ENCODE measurements at places on chromosomes 13 and 19.

DNA sequence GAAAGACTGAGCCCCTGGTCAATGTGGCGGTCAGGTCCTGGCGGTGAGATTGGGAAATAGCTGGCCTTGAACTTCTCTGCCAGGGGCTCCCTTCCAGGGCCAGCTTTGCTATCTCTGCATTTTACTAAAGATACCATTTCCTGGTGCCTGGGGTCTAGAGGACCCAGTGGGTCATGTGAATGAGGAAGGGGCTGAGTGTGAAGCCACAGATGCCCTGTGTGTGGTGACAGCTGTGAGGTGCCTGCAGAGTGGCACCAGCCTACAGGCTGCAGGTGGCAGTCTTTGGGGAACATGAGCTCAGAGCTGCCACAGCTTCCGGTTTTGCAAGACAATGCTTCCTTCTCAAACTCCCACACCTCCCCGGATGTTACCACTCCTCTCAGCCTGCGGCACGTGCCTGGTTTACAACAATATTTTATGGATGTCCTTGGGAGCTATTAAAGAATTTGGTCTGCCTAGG, 5.2 kb upstream of the MLNR start:
- no peak for DNase-seq

DNA sequence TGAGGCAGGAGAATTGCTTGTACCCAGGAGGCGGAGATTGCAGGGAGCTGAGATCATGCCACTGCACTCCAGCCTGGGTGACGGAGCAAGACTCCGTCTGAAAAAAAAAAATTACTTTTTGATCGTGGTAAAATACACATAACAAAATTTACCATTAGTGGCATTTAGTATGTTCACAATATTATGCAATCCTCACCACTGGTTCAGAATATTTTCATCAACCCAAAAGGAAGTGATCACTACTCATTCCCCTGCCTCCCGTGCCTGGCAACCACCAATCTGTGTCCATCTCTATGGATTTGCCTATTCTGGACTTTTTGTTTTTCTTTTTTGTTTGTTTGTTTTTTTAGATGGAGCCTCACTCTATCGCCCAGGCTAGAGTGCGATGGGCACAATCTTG, 1.2 kb upstream of the PALM3 start:
- no peak for DNase-seq

GRCh38 chr13:100203696-100204367, 114.9 kb downstream of the PCCA start:
- DNase-seq = no peak

DNA sequence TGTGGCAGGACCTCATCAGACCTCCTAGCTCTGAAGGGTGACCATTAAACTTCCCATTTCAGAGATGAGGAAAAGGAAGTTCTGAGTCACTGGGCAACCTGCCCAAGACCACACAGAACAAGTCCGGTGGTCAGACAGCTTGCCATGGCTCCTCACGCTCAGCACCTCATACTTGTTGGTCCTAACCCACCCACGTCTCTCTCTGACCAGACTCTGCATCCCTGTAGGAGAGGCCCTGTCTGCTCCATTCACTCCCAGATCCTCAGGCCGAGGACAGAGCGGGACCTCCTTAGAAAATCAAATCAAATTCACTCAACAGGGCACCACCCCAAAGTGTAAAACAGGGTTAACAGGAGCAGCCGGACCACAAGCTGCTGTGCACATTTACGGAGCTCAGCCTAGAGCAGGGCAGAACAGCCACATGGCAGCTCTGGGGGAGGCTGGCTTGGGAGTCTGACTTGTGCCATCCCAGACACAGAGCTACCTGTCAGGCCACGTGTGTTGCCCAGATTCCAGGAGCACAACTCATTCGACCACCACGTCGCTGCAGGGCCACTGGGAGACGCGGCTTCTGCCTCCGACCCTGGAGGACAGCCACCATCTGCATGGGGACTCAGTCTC, 1.7 kb downstream of the MIER2 start:
- DNase-seq = no peak

- DNase-seq = no peak
Observed at GRCh38 chr19:18286973-18287635, 5.7 kb upstream of the JUND start.

DNA sequence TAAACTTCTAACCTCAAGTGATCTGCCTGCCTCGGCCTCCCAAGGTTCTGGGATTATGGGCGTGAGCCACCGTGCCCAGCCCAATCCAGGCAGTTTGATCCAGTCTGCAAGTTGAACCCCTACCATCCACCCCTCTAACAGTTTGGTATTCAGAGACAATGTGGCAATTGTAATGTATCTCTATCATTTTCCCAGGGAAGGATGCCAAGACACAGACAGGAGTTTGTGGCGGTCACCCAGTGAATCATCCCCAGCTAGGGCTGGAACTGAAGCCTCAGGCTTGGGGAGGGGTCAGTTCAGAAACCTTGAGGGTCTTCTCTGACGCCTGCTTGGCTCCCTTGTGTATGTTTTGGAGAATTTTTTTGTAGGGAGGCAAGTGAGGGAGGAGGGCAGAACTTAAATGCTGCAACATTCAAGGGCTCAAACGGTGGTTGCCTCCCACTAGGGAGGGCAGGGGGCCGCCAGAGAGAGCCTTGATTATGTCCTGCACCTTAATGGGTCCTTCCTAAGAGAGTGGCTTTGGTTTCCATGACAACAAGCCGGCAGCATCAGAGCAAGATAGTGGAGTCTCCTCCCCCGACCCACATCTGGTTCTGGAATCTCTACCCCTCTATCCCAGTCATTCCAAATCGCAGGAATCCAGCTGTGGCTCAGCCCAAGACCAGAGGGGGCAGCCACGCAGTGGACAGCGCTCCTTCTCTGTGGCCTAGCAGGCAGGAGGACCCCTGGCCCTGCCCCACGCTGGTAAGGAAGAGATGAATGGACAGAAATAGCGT, 14.9 kb upstream of the FEM1A start:
- DNase-seq = no peak

DNA sequence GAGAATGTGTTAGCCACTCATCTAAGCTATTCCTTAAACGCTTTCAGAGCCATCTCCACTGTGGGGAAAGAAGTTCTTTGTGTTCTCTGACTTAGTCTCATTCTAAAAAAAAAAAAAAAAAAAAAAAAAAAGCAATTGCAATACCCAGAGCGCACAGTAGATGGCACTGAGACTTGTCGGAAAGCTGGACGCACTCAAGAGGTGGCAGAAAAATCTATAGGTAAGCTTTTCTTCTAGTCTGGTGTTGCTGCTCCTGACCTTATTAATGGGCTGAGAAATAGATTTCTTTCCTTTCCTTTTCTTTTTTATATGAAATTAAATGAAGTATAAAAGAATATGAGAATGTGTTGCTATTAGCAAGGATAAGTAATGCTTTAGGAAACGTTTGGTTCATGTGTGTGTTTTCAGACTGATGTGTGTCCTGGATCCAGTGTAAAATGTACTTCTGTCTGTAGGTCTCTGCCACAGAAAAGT, 4.7 kb upstream of the GJB2 start:
- DNase-seq = peak; percentile 70

- no peak for DNase-seq
Observed at GRCh38 chr19:19229701-19230100, 17.9 kb downstream of the NCAN start.

GRCh38 chr13:40063703-40064102, 408.2 kb downstream of the COG6 start:
- DNase-seq = peak; percentile 79

DNA sequence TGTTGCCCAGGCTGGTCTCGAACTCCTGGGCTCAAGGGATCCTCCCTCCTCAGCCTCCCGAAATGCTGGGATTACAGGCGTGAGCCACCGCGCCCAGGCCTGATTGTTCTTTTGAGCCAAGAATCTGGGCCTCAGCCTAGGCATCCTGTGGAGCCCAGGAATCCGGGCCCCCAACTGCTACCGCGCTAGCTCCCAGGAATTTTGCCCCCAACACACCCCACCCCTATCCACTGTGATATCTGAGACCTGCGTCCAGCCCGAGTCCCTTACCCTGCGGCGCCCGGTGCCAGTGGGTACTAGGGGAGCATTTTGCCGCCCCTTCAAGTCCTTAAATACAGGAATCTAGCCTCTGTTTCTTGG, 838 bp upstream of the MYADM start:
- DNase-seq = no peak

GRCh38 chr13:75303263-75303662, 178.7 kb downstream of the TBC1D4 start:
- DNase-seq = peak; percentile 23

DNA sequence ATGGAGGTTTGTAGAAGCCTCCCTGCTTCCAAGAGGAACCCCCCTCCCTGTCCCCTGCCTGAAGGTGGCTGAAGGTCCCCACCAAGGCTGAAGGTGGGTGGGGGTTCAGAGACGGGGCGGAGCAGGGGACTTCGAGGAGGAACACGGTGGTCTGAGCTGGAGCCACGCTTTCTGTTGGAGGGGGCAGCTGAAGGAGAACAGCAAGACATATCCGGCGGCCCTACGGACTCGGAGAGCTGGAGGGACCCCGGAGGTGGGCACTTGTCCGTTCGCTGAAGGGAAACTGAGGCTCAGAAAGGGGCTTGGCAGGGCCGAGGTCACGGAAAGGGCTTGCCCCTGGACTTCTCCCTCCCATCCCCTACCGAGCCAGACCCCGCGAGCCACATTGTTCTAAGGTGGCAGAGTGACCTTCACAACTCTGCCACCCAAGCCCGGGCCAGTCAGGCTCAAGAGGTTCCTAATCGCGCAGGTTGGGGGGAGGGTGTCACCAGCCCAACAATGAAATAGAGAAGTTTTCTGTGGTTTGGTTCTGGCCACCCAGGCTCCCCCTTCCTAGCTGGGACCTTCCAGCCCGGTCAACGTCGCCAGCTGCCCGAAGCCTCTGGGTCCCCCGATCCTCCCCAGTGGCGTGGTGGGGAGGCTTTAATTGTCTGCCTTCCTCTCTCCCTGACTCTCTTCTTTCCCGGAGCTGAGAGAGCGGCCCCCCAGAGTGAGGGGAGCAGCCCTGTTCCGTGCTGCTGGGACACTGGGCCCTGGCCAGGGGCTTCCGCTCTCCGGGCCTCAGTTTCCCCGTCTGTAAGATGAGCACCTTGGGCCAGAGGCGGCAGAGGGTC, 15.5 kb upstream of the KCNN1 start:
- DNase-seq = peak; percentile 72

DNA sequence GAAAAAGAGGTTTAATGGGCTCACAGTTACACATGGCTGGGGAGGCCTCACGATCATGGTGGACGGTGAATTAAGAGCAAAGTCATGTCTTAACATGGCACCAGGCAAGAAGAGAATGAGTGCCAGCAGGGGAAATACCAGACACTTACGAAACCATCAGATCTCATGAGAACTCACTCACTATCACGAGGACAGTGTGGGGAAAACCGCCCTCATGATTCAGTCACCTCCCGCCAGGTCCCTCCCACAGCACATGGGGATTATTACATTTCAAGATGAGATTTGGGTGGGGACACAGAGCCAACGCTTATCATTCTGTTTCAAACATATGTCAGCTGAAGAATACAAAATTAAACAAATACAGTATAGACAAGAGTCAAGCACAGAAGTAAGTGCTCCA, 165.1 kb downstream of the PCCA start:
- DNase-seq = no peak

GRCh38 chr19:6459262-6460098, at the start of gene SLC25A23:
Gene SLC25A23 (minus strand): TSS chr19:6459792. CDS start chr19:6459628, 164 bp downstream.
- DNase-seq = peak; percentile 73

DNA sequence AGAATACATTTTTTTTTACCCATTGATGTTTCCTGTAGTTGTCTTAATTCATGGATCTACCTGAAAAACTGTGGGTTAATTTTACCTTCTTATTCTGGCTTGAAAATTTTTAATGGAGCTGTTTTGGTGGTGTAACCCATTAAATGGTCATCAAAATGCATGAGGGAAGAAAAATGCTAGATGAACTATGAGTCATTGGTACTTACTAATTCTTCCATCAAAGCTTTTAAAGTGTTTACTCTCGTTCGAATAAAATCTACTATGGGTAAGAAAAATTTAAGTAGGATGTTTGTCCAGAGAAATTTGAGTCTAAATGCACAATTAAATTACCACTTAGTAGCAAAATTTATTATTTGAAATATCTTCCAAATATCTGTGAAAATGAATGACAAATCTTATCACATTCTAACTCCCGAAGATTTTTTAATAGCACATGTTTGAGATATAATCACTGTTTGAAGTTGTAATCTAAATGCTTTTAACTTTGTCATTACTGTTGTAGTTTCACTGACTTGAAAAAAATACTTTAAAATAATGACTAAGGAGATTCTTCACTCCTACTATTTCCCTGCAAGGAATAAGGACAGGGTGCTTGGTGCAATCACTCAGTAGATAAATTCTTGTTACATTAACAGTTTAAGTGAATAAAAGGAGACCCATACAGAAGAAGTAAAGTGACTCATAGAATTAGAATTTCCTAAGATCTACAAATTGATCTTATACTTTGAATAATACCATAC, 437.7 kb downstream of the IRS2 start:
- no peak for DNase-seq

- DNase-seq = no peak
Observed at GRCh38 chr13:26837102-26837501, 76.5 kb upstream of the GPR12 start.

DNA sequence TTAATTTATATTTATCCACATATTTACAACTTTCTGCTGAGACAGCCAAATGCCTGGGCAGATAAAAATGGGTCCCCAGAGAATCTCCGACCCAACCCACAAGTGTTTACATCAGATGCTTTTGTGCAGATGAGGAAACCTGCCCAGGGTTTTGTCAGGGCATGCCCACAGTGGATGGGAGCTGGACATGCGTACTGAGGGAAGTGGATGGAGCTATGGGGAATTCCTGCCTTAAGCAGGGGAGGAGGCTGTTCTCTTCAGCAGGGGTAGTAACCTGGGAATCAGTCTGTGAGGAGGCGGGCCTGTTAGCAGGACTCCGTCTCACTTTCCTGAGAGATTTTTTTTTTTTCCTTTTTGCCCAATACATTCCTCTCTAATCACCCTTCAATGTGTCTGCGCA, 122.9 kb downstream of the RFC3 start:
- DNase-seq = no peak

DNA sequence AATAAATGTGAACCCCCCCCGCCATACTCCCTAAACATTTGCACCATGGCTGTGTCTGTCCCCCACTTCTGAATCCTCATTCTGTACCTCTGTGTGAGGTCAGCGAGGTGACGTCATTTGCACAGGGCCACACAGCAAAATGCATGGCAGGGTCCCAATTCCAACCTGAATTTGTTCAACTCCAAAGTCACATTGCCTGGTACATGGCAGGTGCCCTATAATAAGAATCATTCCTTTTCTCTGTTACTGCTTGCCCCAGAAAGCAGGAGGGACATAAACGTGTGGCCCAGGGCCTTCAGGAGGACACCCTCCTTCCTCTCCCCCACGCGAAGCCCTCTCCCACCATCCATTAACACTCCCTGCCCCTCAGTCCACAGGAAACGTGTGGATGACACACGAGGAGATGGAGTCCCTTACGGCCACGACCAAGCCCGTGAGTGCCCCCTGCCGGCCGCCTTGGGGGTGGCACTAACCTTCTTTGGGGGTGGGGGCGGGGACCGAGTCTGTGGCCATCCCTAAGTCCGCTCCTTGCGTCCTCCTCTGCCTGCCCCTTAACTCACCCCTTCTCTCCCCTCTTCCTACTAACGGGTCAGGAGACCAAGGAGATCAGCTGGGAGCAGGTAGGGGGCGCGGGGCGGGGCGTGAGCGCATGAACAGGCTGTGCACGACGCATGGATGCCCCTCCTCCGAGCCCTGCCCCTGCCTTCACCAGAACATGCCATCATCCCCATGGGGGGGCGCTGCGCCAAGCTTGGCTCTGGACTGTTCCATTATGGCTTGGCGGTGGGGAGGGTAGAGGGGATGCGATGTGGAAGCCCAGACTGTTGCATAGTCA, 9.4 kb downstream of the HRC start:
- peak; percentile 87 for DNase-seq

All from NCI-H82 (cell line).